ENCODE measurements at places on chromosomes 7 and 10.

DNA sequence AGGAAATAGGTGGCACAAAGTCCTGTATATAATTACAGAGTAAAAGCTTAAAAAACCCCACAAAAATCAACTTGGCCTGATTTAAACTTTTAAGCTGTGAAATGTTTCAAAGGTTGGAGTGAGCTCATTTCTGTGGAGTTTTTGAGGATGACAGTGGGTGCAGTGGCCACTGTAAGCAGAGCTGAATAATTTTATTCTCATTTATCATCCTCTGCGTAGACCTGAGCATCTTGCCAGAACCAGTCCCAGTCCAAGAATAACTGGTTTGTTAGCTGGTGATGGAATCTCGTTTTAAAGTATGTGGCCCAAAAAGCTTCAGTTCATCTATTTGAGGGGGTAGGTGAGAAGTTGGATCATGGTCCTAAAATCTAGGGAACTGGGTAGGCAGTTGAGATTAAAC lies 4.4 kb downstream of the BMPER start:
- DNase-seq = no peak

DNA sequence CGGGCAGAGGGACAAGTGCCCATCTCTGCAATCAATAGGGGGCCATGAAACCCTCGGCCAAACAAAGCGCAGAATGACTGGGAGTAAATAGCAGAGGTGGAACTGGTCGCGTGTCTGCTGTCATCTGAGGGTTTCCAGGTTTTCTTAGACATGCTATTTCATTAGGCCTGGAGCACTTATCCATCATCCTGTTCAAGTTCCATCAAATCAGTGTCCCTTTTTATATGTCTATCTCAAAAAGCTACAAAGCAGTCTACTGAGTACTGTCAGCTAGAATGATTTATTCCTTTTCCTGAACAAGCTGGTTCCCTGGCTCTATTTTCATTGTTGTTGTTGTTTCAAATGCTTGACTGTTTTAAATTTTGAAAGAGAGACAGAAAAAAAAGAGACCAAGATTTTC lies 590.5 kb downstream of the PARD3 start:
- DNase-seq = no peak

DNA sequence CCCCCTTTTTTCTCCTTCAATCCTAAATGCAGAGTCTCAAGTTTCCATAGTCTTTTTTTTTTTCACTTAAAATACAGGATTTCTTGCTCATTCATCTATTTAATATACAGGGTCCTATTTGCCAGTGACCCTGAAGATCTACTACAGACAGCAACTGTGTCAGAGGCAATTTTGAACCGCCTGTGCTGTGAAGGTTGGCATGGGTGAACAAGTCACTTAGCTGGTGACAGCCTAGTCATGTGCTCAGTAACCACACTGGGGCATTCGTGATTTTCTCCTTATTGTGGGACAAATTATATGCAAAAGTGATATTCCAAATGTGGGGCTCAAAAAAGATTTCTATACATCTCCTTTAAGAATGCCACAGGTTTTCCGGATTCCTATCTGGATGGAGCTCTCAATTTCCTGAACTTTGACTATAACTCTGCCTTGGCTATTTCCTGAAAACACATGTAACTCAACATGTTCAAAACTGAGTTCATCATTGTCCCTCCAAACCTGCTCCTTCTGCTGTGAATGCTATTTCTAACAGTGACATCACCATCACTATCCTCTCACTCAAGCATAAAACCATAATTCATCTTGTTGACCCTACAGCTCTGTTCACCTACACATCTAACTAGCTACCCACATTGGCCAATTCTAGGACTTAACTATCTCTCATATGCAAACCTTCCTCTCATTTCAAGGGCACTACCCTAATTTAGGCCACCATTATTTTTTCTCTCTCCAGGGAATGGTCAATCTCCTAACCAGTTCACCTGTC lies 36.7 kb downstream of the CDK6 start:
- no peak for DNase-seq

DNA sequence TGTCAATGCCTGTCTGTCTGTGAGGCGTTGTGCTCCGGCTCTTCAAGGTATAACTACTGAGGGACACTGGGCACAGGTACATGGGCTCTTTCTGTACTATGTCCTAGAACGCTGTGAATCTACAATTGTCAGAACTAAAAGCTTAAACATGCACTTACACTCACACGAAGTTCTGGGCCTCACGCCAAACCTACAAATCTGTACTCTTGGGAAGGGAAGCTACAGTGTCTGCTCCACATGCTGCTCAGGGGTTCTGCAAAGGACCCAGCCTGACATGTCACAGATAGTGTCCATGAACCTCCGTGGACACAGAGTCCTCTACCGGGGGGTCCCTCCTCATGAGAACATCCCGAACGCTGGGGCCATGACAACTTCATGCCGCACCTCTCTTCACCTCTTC lies 268.7 kb downstream of the WDR37 start:
- no peak for DNase-seq

- DNase-seq = no peak
Observed at GRCh38 chr7:142542942-142543341, 206.3 kb upstream of the PRSS1 start.

- no peak for DNase-seq
Observed at GRCh38 chr7:134899729-134900128, 86.6 kb upstream of the AGBL3 start.

GRCh38 chr10:11282156-11282555 lies 264.5 kb downstream of the CELF2 start:
- no peak for DNase-seq

DNA sequence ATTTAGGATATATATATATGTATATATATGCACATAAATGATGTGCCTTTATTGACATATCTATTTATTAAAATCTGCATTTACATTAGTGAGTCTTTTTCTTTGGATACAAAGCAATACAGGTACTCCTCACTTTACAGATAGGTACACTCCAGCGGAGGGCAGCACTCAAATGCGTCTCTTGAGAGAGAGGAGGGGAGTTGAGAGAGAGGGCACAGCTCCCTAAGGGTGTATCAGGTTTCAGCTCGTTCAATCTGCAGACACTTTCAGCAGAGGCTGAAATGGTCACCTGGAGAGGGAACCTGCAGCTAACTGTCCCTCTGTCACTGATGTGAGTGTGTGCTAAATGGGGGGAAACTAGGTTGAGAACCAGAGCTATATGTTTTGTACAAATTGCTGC lies 21.5 kb downstream of the C10orf53 start:
- no peak for DNase-seq

- DNase-seq = no peak
Observed at GRCh38 chr10:11846542-11846941, 23.4 kb downstream of the PROSER2 start.

Measured in cerebellar nuclear complex (tissue), 1 donor.